ENCODE measurements at places on chromosomes 7 and 10. TPM values are rescaled to one million over a fixed set of nuclear protein-coding genes. Genes with fewer than 3 reads are reported as not detected.

The COL1A2 gene
- total RNA-seq = 131 TPM

The AGR2 gene
- total RNA-seq = 1,572 TPM

The EBLN1 gene
- total RNA-seq = not detected

The PRPS1L1 gene
- not detected for total RNA-seq

The MYH16 gene
- total RNA-seq = not detected

The PTTG1IP2 gene
- not detected for total RNA-seq

The VPS26A gene
- 61.4 TPM for total RNA-seq

The TNS3 gene
- total RNA-seq = 58.2 TPM

The FAM185A gene
- total RNA-seq = 8.6 TPM

The ATOH7 gene
- 0.53 TPM for total RNA-seq

The OR6V1 gene
- total RNA-seq = not detected

The HTR7 gene
- total RNA-seq = 0.07 TPM

The FAM13C gene
- 1.0 TPM for total RNA-seq

The UBE2H gene
- 38.4 TPM for total RNA-seq

The CAMK2B gene
- 0.80 TPM for total RNA-seq

The DPP6 gene
- 3.9 TPM for total RNA-seq

The FFAR4 gene
- total RNA-seq = 48.2 TPM

The PON1 gene
- total RNA-seq = not detected

The HMX2 gene
- 0.15 TPM for total RNA-seq

The PTPRE gene
- 15.9 TPM for total RNA-seq

The SLC12A9 gene
- 35.9 TPM for total RNA-seq

The MDFIC gene
- total RNA-seq = 9.1 TPM

The GNGT1 gene
- total RNA-seq = not detected

The CYP2C19 gene
- 1.9 TPM for total RNA-seq

The GSAP gene
- total RNA-seq = 3.7 TPM

The OR9A2 gene
- not detected for total RNA-seq

The RPEL1 gene
- total RNA-seq = not detected

The FGFBP3 gene
- total RNA-seq = 2.8 TPM

The ZNF804B gene
- total RNA-seq = not detected

The FMC1 gene
- total RNA-seq = 23.0 TPM

The ANK3 gene
- 82.8 TPM for total RNA-seq

The TEX36 gene
- not detected for total RNA-seq

The LOXL4 gene
- 1.6 TPM for total RNA-seq

The NEUROD6 gene
- total RNA-seq = not detected

The CHST15 gene
- total RNA-seq = 4.7 TPM

The MGAM2 gene
- 7.5 TPM for total RNA-seq

The ARMC3 gene
- not detected for total RNA-seq

The CACNB2 gene
- total RNA-seq = 9.8 TPM

The CYP3A4 gene
- total RNA-seq = 0.67 TPM

The PTF1A gene
- total RNA-seq = not detected

The VIPR2 gene
- 0.37 TPM for total RNA-seq

The DGKI gene
- 0.35 TPM for total RNA-seq

The UCN3 gene
- 4.0 TPM for total RNA-seq

The FAM25A gene
- not detected for total RNA-seq

The TMEM248 gene
- total RNA-seq = 108 TPM

The SEMA3E gene
- total RNA-seq = 2.3 TPM

The OR2A1 gene
- not detected for total RNA-seq

The CTTNBP2 gene
- total RNA-seq = 1.5 TPM

The C7orf33 gene
- not detected for total RNA-seq

The DMBT1 gene
- total RNA-seq = 165 TPM

The SERPINE1 gene
- 1.4 TPM for total RNA-seq

The FAM20C gene
- total RNA-seq = 18.5 TPM

The BHLHA15 gene
- 0.67 TPM for total RNA-seq
